T-helper 1 cell (primary cell): ENCODE measurements at places on chromosomes 4 and X.
A peak's percentile ranks its signal among the peaks of the same experiment; 100 is the strongest.

- no peak for DNase-seq
These were observed 187.6 kb downstream of the MAML3 start for GRCh38 chr4:139966383-139966782.

- DNase-seq: no peak
These were observed 184.3 kb downstream of the HS6ST2 start for GRCh38 chrX:132774010-132774714.

DNA sequence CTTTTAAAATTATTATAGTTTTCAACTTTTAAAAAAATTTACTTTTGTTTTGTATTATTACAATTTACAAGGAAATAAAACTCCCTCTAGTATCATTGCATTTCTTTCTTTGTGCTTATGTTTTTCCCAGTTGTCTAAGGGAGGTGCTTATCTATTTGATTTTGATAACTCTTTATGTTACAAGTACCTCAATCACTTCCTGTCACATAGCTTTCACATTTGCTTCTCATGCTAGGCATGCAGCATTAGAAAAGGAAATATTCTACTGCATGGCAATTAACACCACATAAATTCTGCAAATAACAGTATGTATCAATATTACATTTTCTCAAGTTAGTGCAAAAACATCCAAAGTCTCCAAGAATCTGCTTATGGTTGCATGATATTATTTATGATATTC is 180.3 kb upstream of the HS3ST1 start:
- no peak for DNase-seq

DNA sequence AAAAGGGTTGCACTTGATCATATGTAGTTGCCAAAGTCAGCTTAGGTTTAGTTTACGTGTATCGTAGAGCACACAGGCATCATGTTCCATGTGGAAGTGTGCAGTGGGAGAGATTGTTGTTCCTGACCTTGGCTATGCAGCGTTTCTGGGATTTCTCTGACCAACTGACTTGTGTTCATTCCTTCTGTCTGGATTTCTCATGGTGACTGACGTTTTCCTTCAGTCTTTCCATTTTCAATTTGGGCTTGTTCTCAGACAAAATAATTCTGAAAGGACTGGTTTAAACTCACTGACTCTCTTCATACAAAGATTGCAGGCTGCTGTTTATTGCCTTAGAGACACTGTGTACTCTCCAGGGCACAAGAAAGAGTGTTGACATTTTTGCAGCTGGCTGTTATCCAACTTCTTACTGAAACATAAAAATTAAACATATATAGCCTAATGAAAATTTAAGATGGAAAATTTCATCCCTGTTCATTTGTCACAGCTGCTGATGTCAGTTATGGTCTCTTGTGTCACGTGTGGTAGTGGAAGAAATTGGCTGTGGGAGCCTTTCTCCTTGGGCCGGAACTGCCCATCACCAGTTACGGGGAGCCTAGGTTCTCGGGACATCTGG is 95.4 kb downstream of the TNIP2 start:
- DNase-seq: no peak

DNA sequence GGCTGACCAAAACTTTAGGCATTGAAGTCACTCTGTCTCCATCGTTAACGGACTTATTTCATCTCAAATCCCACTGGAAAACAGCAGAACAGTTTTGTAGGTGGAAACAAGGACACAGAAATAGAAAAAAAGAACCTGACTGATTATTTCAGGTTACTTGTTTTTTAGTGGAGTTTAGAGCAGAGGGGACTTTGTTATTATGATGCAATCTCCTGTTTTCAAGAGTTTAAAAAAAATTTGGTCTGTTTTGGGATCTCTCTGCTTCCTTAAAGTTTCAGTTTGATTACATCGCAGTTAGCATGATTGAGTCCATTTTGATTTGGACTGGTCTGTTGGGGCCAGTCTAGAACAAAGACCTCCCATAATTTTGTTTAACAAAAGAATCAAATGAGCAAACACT is 13.6 kb downstream of the PROM1 start:
- no peak for DNase-seq

- no peak for DNase-seq
These were observed 640 bp downstream of the BANK1 start for GRCh38 chr4:101791182-101791558.

GRCh38 chrX:31213941-31214340 is 142.1 kb upstream of the FTHL17 start:
- DNase-seq: no peak

DNA sequence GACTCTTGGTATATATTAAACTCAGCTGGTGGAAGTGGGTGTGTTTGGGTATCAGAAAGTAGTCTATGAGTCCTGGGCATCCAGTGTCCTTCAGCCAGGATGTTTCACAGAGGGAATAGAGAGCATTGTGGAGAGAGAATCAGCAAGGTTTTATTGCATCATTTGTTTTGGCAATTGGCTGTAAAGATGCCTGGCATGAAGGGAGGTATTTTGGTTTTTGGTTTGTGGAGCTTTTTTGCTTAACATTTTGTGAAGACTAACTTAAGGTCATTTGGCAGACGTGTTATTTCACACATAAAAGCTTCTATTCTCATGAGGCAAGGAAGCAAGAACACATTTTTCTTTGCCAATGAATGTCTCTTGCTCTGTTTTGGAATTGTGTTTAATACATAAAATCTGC is 71.1 kb downstream of the DCLK2 start:
- DNase-seq: no peak

- peak; percentile 90 for DNase-seq
These were observed 56.3 kb downstream of the MSN start for GRCh38 chrX:65723706-65724105.

DNA sequence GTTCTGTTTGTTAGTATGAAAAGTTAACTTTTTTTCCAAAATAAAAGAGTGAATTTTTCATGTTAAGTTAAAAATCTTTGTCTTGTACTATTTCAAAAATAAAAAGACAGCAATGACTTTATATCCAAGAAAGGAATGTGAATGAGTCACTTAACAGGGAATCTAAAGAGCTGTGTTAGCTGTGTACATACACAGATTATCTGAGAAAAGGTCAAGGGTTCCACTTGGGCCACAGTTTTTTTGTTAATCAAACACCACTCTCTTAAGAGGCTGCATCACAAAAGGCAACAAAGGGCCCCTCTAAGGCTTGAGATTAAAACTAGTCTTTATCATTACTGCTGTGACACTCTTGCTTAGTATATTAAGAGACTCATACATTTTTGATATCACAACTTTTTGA is 82.1 kb downstream of the FIP1L1 start:
- no peak for DNase-seq

DNA sequence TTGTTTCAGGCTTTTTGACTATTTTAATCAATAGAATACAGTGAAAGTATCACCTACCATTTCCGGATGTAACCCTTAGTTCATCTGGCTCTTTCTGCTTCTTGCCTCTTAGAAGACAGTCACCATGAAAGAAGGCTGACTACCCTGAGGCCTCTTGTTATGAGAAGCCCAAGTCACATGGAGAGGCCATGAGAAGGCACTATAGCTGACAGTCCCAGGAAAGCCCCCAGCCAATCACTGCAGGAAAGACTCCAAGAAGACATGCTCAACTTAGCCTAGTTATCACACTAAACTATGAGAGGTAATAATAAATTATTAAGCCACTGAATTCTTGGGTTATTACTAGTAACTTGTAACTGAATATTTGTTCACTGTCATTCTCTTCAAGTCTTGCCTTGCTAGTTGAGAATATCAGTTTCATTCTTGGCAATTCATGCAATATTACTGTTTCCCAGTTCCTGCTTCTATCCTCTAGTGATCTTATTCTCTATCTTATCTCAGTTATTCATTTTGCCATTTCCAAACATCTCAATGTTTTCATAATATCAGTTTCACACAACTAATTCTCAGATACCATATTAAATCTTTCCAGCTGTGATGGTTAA is 57.1 kb upstream of the GUCY1A1 start:
- DNase-seq: no peak

DNA sequence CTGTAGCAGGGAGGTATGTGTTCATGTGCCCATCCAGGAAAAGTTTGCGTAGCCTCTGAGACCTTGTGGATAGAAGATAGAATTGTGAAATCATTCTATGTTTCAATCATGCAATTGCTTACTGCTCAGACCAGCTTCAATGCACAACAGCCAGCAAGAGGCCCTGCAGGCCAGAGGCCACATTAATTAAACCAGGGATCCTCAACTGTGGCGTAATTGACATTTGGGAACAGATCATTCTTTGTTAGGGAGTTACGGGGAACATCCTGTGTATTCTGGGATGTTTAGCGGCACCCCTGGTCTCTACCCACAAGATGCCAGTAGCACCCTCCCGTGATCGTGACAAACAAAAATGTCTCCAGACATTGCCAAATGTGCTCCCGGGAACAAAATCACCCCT is 86.5 kb upstream of the PRPS2 start:
- DNase-seq: no peak

DNA sequence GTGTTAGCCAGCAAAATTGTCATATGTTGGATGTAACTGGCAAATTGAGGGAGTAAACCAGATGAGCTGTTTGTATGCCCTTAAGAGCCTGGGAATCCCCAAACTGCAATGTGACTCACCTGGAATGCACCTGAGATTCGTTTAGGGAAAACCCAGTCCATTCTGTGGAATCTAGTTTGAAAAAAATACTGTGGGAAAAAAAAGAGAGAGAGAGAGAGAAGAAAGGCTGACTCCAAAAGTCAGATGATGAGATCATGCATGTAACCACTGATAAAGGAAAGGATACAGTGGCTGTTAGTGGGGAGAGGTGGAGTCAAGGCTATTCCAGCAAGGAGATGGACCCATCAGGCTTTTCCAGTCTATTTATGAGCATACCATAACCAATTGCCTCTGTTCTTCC is 48.5 kb downstream of the SLC9A7 start:
- no peak for DNase-seq

- no peak for DNase-seq
These were observed 69.1 kb upstream of the HPGD start for GRCh38 chr4:174591243-174592021.

- DNase-seq: no peak
These were observed 106.9 kb upstream of the INPP4B start for GRCh38 chr4:142952821-142953580.

- DNase-seq: no peak
These were observed 109.5 kb upstream of the NKX1-1 start for GRCh38 chr4:1515763-1516162.

GRCh38 chr4:66853845-66854244 is 691.5 kb downstream of the CENPC start:
- DNase-seq: no peak

DNA sequence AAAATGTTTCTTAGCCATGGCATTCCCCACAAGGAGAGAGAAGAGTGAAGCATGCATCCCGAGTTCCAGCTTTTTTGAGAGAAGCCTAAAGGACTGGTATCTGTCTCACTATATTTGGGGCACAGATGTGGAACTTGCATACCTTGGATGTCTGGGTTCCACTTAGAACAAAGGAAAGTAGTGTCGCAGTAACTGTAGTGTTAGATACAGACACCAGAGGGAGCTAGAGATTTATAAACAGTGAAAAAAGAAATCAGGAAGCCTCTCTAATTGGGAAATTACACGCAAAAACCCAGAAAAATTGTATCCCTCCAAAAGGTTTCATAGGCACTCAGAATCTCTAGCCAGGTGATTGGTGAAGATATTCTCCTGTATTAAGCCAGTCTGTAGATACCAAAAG is 34.4 kb downstream of the AGTR2 start:
- DNase-seq: no peak

DNA sequence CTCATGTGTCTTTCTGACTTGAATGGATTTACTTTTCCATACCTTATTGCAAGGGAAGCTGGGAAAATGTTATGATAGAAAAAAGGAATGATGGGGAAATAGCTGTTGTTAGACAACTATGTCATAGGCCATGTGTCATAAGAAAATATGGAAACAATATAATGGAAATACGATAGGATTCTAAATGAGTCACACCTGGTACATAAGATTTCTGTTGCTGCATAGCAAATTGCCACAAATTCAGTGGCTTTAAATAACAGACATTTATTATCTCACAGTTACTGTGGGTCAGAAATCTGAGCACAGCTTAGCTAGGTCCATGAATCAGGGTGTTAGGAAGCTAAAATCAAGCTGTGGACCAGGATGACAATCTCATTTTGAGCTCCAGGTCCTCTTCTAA is 44.6 kb upstream of the ANKRD50 start:
- no peak for DNase-seq

DNA sequence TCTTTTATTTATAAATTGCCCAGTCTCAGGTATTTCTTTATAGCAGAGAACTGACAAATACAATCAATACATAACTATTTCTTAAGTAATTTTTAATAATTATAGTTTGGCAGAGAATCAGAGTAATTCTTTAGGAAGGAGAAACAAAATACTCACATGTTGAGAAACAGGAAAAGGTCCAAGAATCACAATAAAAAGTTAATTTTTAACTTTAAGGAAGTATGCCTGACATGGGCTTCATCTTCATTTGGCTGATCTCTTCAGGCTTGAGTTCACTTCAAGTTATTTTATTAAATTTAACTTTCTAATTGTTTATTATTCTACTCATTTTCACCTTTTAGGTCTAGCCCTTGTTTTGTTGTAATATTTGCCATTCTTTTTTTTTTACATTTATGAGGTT is 36.1 kb upstream of the RNF150 start:
- no peak for DNase-seq

DNA sequence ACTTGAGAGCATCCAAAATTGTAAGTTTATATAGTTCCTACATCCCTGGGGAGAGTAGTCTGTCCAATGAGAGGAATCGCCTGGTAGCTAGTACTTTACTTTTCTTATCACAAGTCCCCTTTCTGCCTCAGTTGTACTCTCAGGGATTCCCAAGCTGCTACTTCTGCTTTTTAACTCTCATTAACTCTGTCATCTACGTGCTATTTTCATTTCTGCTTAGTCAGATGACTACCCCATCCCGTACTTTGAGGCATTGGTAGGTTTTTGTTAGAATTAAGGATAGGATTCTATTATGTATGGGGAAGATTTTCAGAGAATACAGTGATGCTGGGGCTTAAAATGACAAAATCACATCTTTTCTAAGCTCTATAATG is 24.7 kb downstream of the RBPJ start:
- DNase-seq: no peak

DNA sequence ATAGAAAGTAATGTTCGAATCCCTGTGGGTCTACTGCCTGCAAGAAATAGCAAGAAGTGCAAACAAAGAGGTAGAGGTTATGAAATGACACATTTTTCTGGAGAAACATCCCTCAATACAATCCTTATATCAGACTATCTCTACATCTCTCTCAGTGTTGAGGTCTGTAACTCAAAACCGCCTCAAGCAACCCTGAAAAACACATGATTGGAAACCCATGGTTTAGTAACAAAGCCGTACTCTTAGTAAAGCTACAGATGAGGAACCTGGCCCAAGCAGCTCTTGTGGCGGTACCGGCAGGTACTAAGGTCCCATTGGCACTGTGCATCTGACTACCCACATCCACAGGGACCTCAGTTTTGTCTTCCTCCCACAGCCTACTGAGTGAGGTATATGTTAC is 53.9 kb downstream of the IRF2 start:
- DNase-seq: peak; percentile 72

GRCh38 chr4:62328526-62328925 is 1128.4 kb downstream of the ADGRL3 start:
- no peak for DNase-seq

GRCh38 chr4:57136281-57136680 is 26.1 kb upstream of the IGFBP7 start:
- DNase-seq: no peak
